HT1080 (cell line): ENCODE measurements at places on chromosomes 2 and 18.

DNA sequence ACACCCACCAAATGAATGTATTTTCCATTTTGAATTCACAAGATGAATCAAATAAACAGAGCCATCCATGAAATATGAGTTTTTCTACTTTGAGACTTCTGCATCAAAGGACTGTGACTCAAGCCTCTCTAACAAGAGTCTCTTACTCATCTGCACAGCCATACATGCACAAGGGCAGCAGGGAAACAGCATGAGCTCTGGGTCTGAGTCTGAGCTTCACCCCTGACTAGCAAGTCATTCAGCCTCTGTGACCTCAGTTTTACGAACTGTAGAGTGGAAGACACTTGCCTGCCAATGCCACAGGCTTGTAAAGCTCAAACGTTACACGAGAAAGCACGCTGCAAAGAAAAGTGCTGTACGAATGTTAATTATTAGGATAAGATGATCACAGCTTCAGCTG lies 42.9 kb downstream of the MREG start:
- DNase-seq, result peak; percentile 29

DNA sequence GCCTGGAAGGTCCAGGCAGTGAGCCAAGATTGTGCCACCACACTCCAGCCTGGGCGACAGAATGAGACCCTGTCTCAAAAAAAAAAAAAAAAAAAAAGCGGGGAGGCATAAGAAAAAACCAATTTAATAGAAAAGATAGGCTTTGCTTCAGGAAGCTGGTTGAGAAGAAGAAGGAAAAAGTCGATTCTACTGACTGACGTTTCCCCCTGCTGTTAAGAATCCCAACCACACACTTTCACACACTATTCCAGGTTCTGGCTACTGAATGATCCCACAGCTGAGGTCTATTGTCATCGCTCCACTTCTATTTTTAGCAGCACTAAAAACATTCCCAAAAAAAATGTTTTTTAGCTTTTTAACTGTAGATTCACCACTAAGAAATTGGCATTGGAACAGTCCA lies 6.7 kb upstream of the CHCHD5 start:
- peak; percentile 34 for DNase-seq

GRCh38 chr18:72871091-72871490 lies 3.3 kb upstream of the NETO1 start:
- peak; percentile 41 for DNase-seq

DNA sequence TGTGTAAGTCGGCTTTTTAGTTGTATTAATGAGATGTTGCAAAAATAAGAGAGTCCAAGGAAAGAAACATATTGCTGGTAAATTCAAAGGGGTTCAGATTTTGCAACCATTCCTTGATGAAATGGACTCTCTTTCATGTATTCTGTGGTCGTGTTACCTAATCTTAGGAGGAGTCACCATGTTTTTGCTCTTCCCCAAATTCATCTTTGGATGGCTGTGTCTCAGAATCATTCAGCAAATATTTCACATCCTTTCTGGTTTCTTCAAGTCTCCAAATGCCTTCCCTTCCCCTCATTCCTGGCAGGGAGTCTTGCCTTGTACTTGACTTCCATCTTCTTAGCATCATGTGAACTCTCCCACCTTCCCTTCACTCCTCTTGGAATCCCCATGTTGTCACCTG lies 66.1 kb downstream of the PTPRM start:
- DNase-seq, result no peak

DNA sequence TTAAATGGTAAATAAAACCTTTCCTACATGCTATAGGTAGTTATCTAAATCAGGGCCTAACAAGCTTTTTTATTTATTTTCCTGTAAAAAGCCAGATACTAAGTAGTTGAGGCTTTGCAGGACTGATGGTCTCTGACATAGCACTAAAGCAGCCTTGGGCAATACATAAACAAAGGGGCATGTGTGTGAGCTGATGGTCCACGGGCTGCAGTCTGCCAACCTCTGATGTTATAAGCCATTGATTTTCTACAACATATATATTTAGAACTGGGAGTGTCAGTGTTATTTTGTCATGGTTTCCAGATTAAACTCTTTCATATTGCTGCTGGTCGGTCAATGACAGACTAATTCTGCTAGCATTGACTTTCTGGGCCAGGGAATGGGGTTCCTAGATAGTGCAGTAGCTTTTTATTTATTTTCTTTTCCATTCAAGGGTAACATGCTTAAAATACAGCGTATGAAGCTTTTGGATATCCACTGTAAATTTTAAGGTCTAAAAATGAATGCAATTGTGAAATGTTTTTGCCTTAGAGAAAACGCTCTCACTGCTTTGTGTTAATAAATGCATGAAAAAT lies 134.0 kb downstream of the NEDD4L start:
- no peak for DNase-seq

- DNase-seq, result no peak
Measured at GRCh38 chr18:59340817-59341216, 18.2 kb downstream of the LMAN1 start.

DNA sequence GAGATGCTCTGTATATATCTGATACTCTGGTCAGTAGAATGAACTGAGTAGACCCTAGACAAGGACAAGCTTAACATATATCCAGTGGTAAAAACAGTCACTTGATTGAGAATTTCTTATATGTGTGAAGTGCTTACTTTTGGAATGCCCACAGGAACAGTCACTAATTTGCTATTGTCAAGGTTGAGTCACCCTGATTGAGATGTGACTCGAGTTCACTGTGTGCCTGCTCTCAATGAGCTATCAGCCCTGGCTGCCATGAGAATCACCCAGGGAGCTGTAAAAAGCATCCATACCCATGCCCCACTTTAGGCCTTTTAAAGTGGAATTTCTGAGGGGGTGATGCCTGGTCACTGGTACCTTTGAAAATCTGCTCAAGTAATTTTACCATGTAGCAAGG lies 283.7 kb downstream of the SUCLG1 start:
- DNase-seq, result no peak

GRCh38 chr18:49849331-49850217 lies 36.2 kb upstream of the ACAA2 start:
- peak; percentile 99 for DNase-seq

DNA sequence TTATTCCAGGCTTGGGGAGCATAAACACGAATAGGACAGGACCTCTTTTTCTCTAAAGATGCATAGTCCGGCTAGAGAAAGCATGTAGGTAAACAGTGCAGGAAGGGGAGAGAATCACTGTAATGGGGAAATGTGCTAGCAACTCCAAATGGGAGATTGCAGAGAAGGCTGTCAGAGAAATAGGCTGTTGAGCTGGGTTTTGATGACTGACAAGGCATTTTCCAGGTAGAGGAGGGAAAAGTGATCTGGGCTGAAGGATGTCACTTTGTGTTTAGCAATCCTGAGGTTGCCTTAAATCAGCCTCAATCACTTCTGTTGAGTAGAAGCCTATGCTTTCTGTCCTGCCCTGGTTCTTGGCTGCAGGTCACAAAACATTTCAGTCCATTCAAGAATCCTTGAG lies 242.0 kb upstream of the MEIS1 start:
- no peak for DNase-seq

- DNase-seq, result no peak
Measured at GRCh38 chr2:170715932-170716777, 1.0 kb downstream of the SP5 start.

GRCh38 chr2:46131-46470 lies 204 bp downstream of the FAM110C start:
- no peak for DNase-seq

DNA sequence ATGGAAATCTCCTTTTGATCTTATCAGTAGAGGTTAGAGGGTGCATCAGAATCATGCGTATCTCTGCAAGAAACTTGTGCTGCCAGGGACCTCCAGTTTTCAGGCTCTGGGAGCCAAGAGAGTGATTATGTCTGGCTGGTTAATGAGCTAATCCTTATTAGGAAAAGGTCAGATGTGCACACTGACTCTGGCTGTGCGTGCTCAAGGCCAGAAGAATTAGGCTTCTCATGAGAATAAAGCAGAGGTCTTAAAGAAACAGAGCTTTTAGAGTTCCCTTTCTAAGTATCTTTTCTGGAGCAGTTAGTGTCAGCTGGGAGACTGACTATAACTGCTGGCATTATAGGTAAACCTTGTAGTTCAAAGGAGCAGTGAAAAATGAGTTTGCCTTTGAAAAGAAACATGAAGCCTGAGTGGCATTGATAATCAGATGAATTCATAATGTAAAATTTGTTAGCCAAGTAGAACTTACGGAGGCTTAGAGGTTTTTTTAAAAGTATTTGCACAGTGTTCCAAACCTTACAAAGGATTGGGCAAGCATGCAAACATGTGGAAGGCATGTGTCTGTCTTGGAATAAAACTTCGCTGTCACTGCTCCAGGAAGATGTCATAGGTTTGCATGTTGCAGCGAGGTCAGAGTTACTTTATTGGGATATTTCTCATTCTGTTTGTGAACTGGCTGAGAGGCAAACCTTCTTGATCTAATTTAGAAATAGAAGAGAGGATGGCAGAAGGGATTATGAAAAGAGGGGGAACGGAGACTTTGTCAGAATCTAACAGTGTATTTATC lies 151.7 kb downstream of the ARHGAP28 start:
- no peak for DNase-seq

GRCh38 chr18:9637036-9637767 lies 22.8 kb upstream of the PPP4R1 start:
- no peak for DNase-seq

- no peak for DNase-seq
Measured at GRCh38 chr2:54824567-54824966, 101.1 kb downstream of the EML6 start.

- DNase-seq, result no peak
Measured at GRCh38 chr2:69251943-69252342, 135.1 kb downstream of the GFPT1 start.
